Mononuclear cell (primary cell): ENCODE measurements at places on chromosomes 1 and 21. TPM values are rescaled to one million over a fixed set of nuclear protein-coding genes. Genes with fewer than 3 reads are reported as not detected.

The FOXE3 gene
- total RNA-seq: not detected

The PLXNA2 gene
- total RNA-seq: 2.6 TPM

The OR14C36 gene
- total RNA-seq: not detected

The BMP8A gene
- 0.10 TPM for total RNA-seq

The KCNJ9 gene
- not detected for total RNA-seq

The HRNR gene
- under 0.01 TPM for total RNA-seq

The TSPAN2 gene
- total RNA-seq: 2.6 TPM

The FCGR3A gene
- total RNA-seq: 27.8 TPM

The TFF2 gene
- not detected for total RNA-seq

The RSPH1 gene
- total RNA-seq: 0.10 TPM

The TRIM46 gene
- 0.52 TPM for total RNA-seq
